ENCODE measurements at places on chromosomes 3 and 15. TPM values are rescaled to one million over a fixed set of nuclear protein-coding genes. Genes with fewer than 3 reads are reported as not detected.
A peak's percentile ranks its signal among the peaks of the same experiment; 100 is the strongest.

GRCh38 chr15:95125803-95126202, 894.4 kb downstream of the MCTP2 start:
- no peak overlapping the region for H3K4me3 ChIP-seq
- no peaks in the 10 kb centered on the region for H3K4me1 ChIP-seq
- H3K27ac ChIP-seq: no peak overlapping the region
- no peaks in the 10 kb centered on the region for H3K36me3 ChIP-seq
- H3K27me3 ChIP-seq: peaks cover 19% of the 10 kb centered on the region
- no peak for DNase-seq

DNA sequence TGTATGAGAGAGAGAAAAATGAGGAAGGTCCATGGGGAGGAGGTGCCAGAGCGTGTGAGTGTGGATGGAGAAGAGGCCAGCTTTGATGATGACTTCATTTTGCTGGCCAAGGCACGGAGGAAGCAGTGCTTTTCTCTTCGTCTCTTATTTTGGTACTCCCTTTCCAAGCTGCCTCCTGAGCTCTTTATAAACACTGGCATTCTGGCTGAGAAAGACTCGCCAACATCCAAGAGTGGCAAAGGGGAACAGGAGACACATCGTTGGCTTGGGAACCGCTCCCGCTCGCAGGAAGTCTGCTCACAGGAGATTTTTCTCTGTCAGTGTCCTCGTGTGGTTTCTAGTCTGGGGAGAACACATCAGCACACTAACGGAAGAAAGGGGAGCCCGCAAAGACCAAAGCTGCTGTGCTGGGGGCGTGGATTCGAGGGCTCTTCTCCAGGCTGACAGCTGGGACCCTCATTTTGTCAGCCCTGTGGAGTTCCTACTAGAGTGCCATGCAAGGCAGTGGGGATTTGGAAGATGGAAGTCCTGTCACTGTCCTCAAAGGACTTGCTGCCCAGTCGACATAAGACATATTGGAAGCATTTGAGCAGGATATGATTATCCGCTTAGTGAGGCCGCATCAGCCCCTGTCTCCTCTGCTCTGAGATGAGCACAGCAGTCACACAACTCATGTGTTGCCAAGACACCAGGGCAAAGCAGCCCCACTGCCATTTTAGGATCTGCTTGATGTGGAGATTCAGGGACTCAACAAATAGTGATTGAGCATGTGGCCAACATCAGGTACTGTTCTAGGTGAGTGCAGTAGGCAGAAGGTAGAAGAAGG, 8.0 kb upstream of the SEMA4B start:
- H3K4me1 ChIP-seq: peaks cover 65% of the 10 kb centered on the region
- H3K4me3 ChIP-seq: peak overlapping the region; percentile 81
- no peaks in the 10 kb centered on the region for H3K27me3 ChIP-seq
- DNase-seq: peak; percentile 54
- no peaks in the 10 kb centered on the region for H3K36me3 ChIP-seq
- peak overlapping the region; percentile 93 for H3K27ac ChIP-seq

DNA sequence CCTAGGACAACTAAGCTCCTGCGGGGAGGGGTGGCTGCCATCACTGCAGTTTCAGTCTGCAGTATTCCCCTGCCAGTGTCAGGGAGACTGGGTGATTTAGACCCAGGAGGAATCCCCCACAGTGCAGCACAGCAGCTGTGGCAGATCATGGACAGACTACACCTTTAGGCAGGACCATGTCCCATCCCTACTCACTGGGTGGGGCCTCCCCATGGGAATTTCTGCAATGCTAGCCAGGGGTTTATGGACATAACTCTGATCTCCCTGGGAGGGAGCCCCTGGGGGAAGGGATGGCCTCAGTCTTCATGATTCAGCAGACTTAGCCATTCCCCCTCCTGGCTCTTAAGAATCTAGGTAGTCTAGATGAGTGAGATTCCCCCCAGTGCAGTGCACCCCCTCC, 130.1 kb upstream of the STAC start:
- H3K27me3 ChIP-seq: no peaks in the 10 kb centered on the region
- no peak overlapping the region for H3K27ac ChIP-seq
- no peak for DNase-seq
- H3K4me1 ChIP-seq: no peaks in the 10 kb centered on the region

- H3K27ac ChIP-seq: no peak overlapping the region
- H3K27me3 ChIP-seq: no peaks in the 10 kb centered on the region
- no peak for DNase-seq
- H3K4me1 ChIP-seq: peaks cover 10% of the 10 kb centered on the region
- peaks cover 25% of the 10 kb centered on the region for H3K36me3 ChIP-seq
These were observed 25.0 kb downstream of the ZNF654 start for GRCh38 chr3:88084097-88084501.

GRCh38 chr3:171854649-171855305, 11.6 kb downstream of the TMEM212 start:
- no peaks in the 10 kb centered on the region for H3K4me1 ChIP-seq
- H3K4me3 ChIP-seq: no peak overlapping the region
- peaks cover 23% of the 10 kb centered on the region for H3K36me3 ChIP-seq
- no peak overlapping the region for H3K27ac ChIP-seq

GRCh38 chr3:106839576-106840280, 537.5 kb upstream of the CCDC54 start:
- H3K4me1 ChIP-seq: no peaks in the 10 kb centered on the region
- no peak overlapping the region for H3K27ac ChIP-seq
- DNase-seq: no peak
- no peaks in the 10 kb centered on the region for H3K27me3 ChIP-seq

GRCh38 chr3:134477002-134477401, 8.8 kb downstream of the ANAPC13 start:
- H3K27me3 ChIP-seq: no peaks in the 10 kb centered on the region
- no peak overlapping the region for H3K27ac ChIP-seq
- no peak for DNase-seq
- no peak overlapping the region for H3K4me3 ChIP-seq
- H3K36me3 ChIP-seq: peaks cover 8% of the 10 kb centered on the region

GRCh38 chr3:197171481-197172067, 126.8 kb downstream of the DLG1 start:
- H3K36me3 ChIP-seq: peaks cover 5% of the 10 kb centered on the region
- H3K27me3 ChIP-seq: no peaks in the 10 kb centered on the region
- H3K27ac ChIP-seq: no peak overlapping the region
- DNase-seq: no peak

DNA sequence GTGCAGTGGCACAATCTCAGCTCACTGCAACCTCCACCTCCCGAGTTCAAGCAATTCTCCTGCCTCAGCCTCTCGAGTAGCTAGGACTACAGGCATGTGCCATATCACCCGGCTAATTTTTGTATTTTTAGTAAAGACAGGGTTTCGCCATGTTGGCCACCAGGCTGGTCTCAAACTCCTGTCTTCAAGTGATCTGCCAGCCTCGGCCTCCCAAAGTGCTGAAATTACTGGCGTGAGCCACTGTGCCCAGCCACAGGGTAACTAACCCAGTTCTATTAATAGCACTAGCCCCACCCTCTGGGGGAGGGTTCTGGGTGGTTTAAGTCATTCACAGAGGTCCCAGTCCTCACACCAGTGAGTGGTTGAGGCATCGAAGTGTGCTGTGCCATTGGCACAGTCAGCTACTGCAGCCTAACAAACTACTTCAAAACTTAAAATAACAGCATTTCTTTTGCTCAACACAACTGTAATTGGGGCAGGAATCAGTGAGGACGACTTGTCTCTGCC, 44.0 kb downstream of the RHCG start:
- H3K4me3 ChIP-seq: no peak overlapping the region
- H3K27ac ChIP-seq: no peak overlapping the region
- H3K4me1 ChIP-seq: no peaks in the 10 kb centered on the region
- DNase-seq: no peak

GRCh38 chr3:184823990-184824389, 12.0 kb downstream of the VPS8 start:
- DNase-seq: no peak
- H3K4me3 ChIP-seq: no peak overlapping the region
- H3K27ac ChIP-seq: no peak overlapping the region

- H3K4me3 ChIP-seq: no peak overlapping the region
- H3K4me1 ChIP-seq: no peaks in the 10 kb centered on the region
- no peak for DNase-seq
- no peaks in the 10 kb centered on the region for H3K27me3 ChIP-seq
These were observed 146.4 kb downstream of the ERC2 start for GRCh38 chr3:56321892-56322291.

GRCh38 chr3:177041021-177041729, 156.1 kb downstream of the TBL1XR1 start:
- H3K36me3 ChIP-seq: peaks cover 16% of the 10 kb centered on the region
- no peaks in the 10 kb centered on the region for H3K27me3 ChIP-seq
- DNase-seq: no peak
- H3K4me3 ChIP-seq: no peak overlapping the region
- peaks cover 13% of the 10 kb centered on the region for H3K4me1 ChIP-seq
- H3K27ac ChIP-seq: peak overlapping the region; percentile 85

GRCh38 chr3:197227780-197228574, 70.4 kb downstream of the DLG1 start:
- H3K27ac ChIP-seq: no peak overlapping the region
- no peak overlapping the region for H3K4me3 ChIP-seq
- peaks cover 33% of the 10 kb centered on the region for H3K4me1 ChIP-seq
- DNase-seq: no peak

GRCh38 chr3:48188266-48189201, at the start of gene CDC25A:
Gene CDC25A (minus strand): TSS chr3:48188417. CDS start chr3:48187947, 470 bp downstream.
- peaks cover 31% of the 10 kb centered on the region for H3K27me3 ChIP-seq
- H3K4me3 ChIP-seq: peak within 1 kb of the TSS; percentile 94
- H3K27ac ChIP-seq: peak within 1 kb of the TSS; percentile 37
- peak; percentile 87 for DNase-seq
- H3K36me3 ChIP-seq: no peaks in the 10 kb centered on the region

DNA sequence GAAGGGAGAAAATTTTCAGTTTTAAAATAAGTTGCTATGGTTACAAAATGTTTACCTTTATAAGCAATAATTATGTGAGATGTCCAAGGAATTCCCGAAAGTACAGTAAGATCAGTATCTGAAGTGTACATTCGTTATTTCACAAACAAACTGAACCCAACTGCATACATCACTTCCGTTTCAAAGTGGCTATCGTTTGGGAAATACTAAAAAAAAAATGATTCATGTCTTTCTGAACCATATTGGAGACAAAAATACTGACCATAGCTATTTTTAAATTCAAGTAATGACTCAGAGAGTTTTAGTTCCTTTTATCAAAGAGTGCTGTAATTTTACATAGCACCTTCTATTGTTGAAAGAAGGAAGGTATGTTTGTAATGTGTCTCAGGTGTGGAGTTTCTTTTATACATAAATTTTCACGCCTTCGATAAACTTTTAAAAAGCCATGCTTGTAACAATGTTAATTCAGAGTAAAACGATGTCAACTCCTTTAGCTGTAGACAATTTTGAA, 8.0 kb upstream of the ANKRD28 start:
- H3K4me1 ChIP-seq: peaks cover 67% of the 10 kb centered on the region
- no peaks in the 10 kb centered on the region for H3K27me3 ChIP-seq
- no peaks in the 10 kb centered on the region for H3K36me3 ChIP-seq
- no peak for DNase-seq
- H3K27ac ChIP-seq: no peak overlapping the region

GRCh38 chr3:133083395-133083794, 45.2 kb downstream of the TMEM108 start:
- no peak for DNase-seq
- no peaks in the 10 kb centered on the region for H3K4me1 ChIP-seq
- no peak overlapping the region for H3K27ac ChIP-seq
- no peaks in the 10 kb centered on the region for H3K36me3 ChIP-seq

- no peaks in the 10 kb centered on the region for H3K4me1 ChIP-seq
- no peak for DNase-seq
- no peaks in the 10 kb centered on the region for H3K27me3 ChIP-seq
These were observed 36.4 kb upstream of the EHHADH start for GRCh38 chr3:185290266-185290665.

GRCh38 chr3:123085293-123085931, 18.6 kb downstream of the PDIA5 start:
- H3K27ac ChIP-seq: no peak overlapping the region
- DNase-seq: no peak
- no peaks in the 10 kb centered on the region for H3K27me3 ChIP-seq
- H3K4me1 ChIP-seq: peaks cover 45% of the 10 kb centered on the region
- H3K4me3 ChIP-seq: no peak overlapping the region
- peaks cover 3% of the 10 kb centered on the region for H3K36me3 ChIP-seq

The MAP6D1 gene
- polyA plus RNA-seq: 0.58 TPM

The ZBTB38 gene
- polyA plus RNA-seq: 56.5 TPM

The C3orf20 gene
- polyA plus RNA-seq: not detected

The KLHL40 gene
- not detected for polyA plus RNA-seq

The ITGB5 gene
- 0.46 TPM for polyA plus RNA-seq

The SLC7A14 gene
- polyA plus RNA-seq: not detected

The STOML1 gene
- polyA plus RNA-seq: 15.6 TPM

The GUCA1C gene
- not detected for polyA plus RNA-seq

The DUOXA2 gene
- not detected for polyA plus RNA-seq

All from naive thymus-derived CD8-positive, alpha-beta T cell (primary cell).